ENCODE measurements at places on chromosomes 6 and 20.

DNA sequence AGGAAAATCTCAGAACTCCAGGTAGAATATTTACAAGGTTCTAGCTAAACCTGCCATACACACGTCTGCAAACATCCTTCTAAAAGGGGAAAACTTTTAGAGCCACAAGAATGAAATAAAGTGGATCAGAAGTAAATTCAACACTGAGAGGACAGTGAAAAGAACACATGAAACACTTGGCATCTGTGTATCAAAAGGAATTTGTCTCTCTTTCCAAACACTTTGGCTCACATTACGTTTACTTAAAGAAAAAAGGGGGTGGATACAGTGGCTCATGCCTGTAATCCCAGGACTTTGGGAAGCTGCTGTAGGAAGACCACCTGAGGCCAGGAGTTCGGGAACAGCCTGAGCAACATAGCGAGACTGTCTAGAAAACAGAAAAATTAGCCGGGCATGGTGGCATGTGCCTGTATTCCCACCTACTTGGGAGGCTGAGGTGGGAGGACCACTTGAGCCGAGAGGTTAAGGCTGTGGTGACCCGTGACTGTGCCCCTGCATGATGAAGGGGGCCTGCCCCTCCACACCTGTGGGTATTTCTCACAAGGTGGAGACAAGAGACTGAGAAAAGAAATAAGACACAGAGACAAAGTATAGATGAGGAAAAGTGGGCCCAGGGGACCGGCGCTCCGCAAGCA lies 35.4 kb downstream of the NINL start:
- no peak for DNase-seq

- DNase-seq, result no peak
Observed at GRCh38 chr6:133806382-133807140, 82.4 kb upstream of the TCF21 start.

DNA sequence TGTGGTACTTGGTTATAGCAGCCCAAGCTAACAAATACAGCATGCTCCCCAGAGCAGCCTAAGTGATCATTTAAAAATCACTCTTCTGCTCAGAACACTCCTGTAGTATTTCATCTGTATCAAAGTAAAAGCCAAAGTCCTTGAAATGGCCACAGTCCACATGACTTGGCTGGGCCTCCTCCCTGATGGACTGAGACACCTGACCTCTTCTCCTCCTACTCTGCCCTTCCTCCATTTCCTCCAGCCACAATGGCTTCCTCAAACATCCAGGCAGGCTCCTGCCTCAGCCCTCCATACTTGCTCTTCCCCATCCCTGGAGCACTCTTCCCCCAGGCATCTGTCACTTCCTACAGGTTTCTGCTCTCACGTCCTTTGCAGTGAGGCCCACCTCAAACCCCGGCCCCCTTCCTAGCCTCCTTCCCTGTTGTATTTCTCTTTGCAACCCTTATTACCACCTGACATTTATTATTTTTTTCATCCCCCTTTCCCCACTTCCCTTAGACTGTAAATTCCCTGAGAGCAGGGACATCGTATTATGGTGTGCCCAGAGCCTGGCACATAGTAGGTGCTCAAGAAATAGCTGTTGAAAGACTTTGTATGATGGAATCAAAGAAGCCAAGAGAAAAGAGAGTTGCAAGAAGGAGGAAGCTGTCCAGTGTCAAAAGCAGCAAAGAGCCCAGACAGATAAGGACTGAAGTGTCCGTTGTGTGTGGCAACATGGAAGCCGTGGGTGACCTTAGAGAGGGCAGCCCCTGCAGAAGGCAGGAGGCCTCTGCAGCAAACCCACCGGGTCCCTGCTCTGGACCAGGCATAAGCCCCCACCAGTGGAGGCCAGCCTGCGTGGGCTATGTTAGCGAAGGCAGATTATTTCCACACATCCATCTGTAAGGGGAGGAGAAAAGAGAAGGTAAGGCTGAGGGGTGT lies 87.5 kb downstream of the TRERF1 start:
- DNase-seq, result no peak

- no peak for DNase-seq
Observed at GRCh38 chr6:118708744-118709143, 57.4 kb upstream of the CEP85L start.

DNA sequence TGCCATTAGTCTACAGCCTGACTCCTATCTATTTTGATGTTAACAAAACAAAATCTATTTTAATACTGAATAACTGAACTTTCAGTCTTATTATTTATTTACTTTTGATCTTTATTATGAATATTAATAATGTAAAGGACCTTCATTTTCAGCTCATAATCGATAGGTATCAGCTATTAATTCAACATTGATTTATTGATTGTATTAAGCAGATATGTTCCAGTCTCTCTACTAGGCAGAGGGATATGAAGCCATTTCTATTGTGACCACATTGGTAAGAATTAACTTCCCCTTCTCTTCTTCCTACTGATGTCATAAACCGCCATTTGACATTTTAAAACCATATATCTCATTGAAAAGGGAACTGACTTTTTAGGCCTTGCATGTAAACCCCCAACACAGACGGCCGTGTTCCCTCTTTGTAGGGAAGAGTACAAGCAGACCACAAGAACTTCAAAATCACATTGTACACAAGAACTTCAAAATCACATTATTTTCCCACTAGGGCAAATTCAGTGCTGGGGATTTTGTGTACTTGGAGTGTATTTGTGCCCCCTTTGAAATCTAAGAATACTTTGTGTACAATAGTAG lies 69.5 kb upstream of the FABP7 start:
- peak; percentile 43 for DNase-seq
